ENCODE measurements at places on chromosomes 2 and 18.

DNA sequence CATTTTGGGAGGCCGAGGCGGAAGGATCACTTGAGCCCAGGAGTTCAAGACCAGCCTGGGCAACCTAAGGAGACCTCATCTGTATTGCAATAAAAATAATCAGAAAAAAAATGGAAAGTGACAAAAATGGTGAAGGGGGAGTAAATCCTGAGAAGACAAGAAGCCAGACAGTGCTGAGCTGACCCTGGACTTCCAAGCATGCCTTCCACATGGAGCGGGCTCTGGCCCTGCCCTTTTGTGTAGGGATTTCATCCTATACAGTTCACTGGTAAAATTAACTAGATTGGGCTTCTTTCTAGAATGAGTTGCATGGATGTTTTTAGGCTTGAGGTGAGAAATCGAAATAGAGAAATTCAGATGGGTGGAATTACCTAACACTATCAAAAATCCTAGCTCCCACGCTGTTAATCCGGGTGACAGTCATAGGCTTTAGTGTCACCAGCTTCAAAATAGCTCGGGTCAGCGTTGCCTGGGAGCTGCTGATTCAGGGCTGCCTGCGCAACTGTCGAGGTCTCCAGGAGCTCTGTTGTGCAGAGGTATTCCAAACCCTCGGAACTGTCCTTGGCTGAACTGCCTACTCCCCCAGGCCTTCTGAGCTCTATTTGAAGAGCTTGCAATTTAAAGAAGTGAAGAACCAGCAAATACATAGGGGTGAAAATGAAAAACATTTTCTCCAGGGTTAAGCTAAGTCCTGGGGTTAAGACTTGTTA is 21.5 kb upstream of the ZNF532 start:
- DNase-seq = peak; percentile 79

- DNase-seq = no peak
These were observed 379.4 kb downstream of the CDH2 start for GRCh38 chr18:27797484-27797883.

- DNase-seq = no peak
These were observed 46.3 kb upstream of the VIT start for GRCh38 chr2:36650031-36650829.

DNA sequence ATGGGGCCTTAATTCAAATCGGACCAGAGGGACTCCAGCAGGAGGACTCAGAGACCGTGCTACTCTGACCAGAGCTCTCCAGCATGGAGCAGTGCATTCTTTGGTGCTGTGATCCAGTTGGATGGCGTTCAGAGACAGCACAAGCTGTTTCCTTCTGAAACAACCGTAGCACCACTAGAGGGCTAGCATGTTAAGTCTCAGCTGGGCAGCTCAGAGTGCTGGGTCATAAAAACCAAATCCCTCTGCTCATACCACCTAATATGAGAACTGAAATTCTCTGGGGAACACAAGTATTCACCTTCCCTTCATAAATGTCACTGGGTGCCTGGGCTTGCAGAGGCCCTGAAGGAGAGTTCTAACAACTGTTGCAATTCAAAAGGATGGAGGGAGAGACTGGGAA is 97.7 kb upstream of the TFCP2L1 start:
- peak; percentile 7 for DNase-seq

DNA sequence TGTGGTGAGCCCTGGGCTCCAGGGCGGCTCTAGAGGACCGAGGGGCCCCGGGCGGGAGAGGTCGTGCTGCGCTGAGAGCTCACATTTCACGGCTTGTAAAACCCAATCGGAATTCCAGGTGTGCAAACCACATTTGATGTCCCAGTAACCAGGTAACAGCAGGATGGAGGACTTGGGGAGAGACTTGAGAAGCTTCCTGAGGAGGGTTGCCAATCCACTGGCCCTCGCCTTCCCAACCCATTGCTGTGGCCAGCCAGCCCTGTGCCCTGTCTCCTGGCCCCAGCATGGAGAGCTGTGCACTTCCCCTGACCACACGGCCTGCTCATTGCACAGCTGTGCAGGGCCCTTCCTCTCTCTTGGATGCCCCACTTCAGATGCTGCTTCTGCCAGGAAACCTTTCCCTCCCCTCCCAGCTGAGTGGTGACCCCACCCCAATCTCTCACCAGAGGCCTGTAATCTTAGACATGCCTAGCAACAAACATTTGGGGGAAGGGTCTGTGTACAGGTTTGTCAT is 39.6 kb downstream of the ASB1 start:
- no peak for DNase-seq

- no peak for DNase-seq
These were observed 804.5 kb downstream of the TDRD15 start for GRCh38 chr2:21928292-21928691.

DNA sequence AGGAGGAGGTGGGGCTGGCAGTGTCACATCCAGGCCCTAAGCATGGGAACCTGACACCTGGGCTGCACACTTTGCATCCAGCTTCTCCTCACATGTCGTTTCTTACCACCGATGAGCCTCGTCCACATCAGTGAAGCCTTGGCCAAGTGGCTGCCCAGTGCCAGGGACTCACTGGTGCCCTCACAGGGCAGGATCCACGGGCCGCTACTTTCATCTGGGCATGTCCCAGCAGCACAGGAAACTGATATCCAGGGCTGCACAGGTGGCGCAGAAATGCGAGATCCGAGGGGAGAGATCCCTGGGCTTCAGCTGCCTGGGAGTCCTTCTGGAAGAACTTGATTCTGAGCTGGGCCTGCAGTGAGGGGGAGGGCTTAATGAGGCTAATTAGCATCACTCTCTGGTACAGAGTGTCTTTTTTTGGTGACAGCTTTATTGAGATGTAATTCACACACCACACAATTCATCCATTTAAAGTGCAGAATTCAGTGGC is 291.6 kb upstream of the HDAC4 start:
- no peak for DNase-seq

- DNase-seq = no peak
These were observed 256.5 kb downstream of the CD226 start for GRCh38 chr18:69691008-69691760.

- DNase-seq = no peak
These were observed 99.0 kb downstream of the SNTG2 start for GRCh38 chr2:1049691-1050090.

DNA sequence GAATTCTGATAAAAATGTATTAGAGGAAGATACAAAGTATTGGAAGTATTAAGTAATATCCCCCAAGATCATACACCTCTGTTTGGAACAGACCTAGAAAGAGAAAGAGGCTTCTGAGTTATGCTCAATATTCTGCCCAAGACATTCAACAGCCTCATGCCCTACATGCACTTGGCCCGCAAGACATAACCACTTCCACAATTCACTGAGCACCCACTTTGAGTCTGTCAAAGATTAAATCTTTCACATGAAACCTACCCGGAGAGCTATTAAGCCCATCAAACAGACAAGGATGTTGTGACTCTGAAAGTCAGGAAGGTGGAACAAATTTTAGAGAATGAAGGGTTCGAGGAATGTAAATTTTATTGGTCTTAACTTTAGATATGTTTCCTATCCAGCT is 344.7 kb upstream of the SYT4 start:
- DNase-seq = no peak

DNA sequence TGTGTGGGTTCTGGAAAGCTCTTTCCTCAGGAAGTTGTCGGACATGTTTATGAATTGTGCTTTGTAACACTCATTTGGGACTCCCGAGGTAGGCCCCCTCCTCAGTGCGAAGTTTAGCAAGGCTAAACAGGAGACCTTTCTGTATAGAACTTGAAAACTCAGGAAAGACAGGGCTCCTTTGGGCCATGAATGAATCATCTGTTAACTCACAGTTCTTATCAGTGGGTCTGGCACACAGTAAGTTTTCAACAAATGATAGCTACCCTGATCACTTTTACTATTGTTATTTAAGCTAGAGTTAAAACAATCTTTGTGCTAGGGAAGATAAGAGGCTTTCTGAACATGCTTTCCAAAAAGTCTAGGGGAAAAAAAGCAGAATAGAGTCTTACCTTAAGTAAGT is 430.5 kb upstream of the ETAA1 start:
- no peak for DNase-seq

Measured in neural progenitor cell (in vitro differentiated cells).